GM19239 (cell line): ENCODE measurements at places on chromosomes 4 and X.

- DNase-seq = no peak
These were observed 9.4 kb downstream of the ADRA2C start for GRCh38 chr4:3775576-3775975.

DNA sequence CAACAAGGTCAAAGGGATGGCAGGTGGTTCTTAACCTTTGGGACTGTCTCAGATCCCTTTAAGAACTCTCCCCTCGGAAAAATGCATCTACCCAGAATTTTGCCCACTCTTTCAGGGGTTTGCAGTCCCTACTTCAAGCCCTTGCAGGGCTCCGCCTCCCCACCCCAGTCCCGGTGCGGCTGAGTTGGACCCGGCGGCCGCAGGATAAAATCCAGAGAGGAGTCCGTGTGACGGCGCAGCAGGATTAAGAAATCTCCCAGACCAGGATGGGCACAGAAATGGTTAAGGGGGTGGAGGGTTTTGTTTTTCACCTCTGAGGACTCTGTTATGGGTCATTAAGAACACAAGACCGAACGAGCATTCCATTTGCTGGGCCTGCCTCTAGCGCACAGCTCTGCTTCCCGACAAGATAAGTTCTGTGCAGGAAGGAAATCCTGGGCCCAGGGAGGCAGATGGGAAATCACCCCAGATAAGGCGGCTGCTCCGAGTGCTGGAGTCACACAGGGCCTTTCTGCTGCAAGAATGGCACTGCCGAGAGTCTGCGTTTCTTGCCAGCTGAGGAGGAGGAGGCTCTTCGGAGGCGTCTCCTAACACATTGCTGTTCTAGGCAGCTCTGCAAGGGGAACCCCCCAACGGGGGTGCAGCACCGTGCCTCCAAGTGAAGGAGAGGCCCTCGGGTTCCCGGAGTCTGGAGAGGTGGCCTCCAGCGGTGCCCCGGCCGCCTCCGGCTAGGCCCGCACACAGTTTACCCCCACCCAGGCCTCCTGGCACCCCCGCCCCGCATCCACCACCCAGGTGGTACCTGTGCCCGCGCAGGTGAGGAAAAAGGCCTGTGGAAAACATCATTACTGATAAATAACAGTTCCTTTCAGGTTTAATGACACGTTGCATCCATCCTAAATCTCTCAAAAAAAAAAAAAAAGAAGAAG lies 277.6 kb downstream of the BCOR start:
- no peak for DNase-seq

DNA sequence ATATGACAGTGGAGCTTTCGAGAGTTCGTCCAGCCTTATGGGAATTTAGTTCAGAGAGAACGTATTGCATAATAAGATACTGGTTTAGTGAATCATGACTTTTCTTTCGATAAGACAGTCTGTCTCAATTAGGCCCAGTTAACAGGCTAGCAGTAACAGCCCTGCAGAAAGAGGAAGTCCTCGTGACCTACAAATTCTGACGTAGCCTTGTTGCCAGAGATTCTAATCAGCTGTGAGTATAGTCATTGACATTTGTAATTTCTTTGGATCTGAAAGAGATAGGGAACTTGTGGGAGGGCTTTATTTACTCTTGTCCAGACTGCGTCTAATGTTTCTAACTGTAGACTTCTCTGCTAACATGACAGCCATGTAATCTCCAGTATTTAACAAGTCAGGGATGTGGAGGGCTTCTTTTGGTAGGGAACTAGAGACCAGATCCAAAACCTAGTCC lies 15.8 kb downstream of the ART3 start:
- DNase-seq = peak; percentile 9

- DNase-seq = no peak
These were observed 308.6 kb upstream of the GIMD1 start for GRCh38 chr4:106677213-106677612.

DNA sequence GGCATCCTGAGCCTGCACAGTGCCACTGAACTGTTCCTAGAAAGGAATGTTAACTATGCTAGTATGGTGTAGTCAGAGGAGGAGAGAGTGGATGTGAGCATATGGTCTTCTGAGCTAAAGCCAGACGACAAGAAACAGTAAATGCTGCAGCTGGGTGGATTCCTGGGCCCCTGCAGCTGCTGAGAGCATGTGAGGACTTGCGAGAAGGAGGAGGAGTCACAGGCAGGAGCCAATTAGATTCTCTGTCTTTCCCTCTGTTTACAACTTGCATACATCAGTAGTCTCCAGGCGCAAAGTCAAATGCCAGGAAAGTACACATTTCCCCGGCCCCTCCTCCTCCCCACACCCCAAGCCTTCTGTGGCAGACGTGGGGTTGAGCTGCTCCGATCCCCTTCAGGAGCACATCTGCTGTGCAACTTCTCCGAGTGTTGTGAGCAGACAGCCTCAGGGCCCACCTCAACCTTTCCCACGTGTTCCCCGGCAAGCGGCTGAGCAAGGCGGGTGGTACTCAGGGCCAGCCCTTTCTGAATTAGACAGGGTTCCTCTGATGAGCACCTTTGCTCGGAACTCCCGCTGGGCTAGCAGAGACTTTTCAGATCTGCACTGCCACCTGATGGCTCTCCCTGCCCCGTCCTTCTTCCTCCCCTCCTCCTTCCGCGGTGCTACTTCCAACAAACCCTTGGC lies 108.7 kb upstream of the ATP6AP2 start:
- no peak for DNase-seq

DNA sequence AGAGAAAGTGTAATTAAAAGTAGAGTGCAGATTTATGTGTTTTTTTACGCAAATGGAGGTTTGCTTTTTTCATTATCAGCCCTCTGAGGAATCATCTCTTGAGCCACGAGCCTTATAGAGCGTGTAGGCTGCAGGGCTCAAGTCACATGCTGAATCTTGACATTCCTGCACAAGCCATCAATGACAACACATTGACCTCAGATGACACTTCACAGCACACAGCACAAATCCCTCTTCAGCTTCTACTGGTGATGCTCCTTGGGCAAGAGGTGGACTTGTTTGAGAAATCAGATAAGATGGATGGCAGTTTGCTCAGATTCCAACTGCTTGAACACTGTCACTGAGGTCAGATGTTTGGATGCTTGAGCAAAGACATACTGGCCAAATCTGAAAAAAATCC lies 250.6 kb downstream of the SNCA start:
- no peak for DNase-seq

GRCh38 chr4:187258651-187259401 lies 535.2 kb upstream of the FAT1 start:
- DNase-seq = no peak

- DNase-seq = no peak
These were observed 5.4 kb upstream of the CYTL1 start for GRCh38 chr4:5024673-5025072.

DNA sequence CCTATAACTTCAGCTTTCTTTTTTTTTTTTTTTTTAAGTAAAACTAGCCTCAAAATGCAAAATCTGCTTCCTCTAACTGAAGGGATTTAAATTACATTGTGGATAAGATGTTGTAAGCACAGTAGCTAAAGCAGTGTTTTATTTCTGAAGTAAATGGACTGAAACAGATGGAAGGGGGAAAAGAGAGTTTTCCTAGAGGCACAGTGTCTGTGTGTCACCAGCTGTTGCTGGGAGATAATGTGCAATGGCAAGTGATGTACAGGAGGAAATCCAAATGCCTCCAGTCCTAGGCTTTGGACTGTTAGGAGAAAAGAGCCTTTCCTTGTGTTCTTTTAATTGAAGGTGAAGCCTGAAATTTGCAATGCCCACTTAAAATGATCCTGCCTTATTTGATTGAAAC lies 672.1 kb downstream of the GRXCR1 start:
- DNase-seq = no peak

DNA sequence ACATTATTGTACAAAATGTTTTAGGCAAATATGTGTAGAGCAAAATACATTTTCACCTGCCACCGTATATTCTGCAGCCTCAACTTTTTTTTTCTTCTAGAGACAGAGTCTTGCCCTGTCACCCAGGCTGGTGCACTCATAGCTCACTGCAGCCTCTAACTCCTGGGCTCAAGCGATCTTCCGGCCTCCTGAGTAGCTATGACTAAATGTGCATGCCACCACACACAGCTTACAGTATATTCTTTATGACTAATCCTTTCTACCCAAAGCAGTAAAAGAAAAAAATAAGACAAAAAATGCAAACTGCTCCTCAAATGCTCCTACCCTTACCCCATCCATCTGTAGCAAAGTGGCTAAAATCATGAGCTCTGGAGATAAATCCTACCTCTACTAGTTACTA lies 426.3 kb downstream of the KCNIP4 start:
- DNase-seq = no peak

GRCh38 chrX:117610806-117611205 lies 505.8 kb downstream of the KLHL13 start:
- no peak for DNase-seq

GRCh38 chr4:53716471-53717063 lies 125.3 kb upstream of the LNX1 start:
- no peak for DNase-seq

DNA sequence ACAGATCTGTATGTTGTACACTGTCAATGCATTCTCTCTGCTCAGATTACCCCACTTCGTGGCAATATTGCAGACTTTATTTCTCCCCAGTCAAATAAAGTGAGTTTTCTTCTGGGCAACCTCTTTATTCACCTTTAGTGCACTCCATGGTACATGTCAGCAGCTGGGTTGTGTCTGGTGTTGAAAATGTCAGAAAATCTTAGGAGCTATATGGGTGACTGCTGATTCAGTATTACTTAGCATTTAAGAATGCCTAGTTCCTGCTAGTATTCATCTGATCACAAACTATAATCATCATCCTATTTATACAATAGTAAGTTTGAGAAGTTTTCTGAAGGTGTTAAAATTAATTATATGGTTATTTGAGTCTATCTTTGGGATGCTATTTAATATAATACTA lies 112.5 kb downstream of the CFAP299 start:
- no peak for DNase-seq

DNA sequence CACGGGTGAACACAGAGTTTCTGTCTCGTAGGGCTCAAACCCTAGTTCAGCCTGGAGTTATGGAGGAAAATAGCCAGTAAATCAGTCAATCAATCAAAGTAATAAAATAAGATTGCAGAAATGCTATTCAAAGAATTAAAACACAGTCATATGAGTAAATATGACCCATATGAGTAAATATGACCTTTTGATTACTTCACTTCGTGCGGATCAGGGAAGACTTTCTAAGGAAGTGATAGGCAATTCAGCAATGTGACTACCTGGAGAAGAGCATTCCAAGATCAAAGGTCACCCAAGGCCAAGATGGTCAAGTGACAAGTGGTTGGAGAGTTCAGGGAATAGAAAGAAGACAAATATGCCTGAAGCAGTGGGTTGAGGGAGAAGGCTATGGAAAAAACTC lies 722.6 kb downstream of the ADGRL3 start:
- no peak for DNase-seq
